GM12865 (cell line): ENCODE measurements at places on chromosomes 1 and 21.

DNA sequence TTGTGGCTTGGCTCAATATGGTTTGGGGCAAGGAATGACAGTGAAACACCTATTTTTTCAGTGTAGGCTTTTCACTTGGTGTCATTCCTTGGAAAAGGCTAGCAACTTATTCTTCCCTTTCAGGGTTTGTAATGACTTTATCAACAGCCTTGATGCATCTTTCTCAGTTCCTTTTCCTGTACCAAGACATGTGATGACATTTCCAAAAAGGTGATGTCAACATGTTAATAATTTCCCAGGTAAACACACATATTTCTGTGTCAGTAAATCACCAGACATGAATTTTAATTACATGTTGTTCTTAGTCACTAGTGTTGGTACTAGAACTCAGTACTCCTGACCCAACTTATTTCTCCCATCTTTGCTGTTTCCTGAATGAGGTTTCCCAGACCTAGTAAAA lies 37.8 kb upstream of the RRP15 start:
- DNase-seq: no peak

GRCh38 chr1:246117066-246117791 lies 389.9 kb downstream of the SMYD3 start:
- peak; percentile 64 for DNase-seq

- DNase-seq: no peak
Observed at GRCh38 chr21:45994086-45994661, 12.6 kb downstream of the COL6A1 start.

DNA sequence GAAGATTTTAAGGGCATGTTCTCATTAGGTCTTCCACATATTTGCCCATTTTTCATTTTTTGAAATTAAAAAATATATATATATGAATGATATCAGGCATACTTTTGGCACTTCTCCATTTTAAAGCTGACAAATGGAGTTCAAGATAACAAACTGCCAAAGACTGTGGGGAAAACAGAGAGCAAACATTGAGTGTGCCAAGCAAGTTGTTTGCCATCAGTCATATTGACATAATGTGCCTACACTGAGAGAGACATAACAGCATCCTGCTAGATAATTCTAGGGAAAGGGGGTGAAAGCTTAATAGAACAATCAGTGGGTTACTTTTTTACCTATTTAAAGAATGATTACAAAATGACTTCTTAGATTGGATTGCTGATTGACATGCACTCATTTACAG lies 529.4 kb upstream of the CXADR start:
- DNase-seq: no peak

GRCh38 chr1:43868741-43869067 lies 64.9 kb upstream of the ARTN start:
- DNase-seq: no peak

GRCh38 chr1:246309247-246309884 lies 197.7 kb downstream of the SMYD3 start:
- DNase-seq: no peak

DNA sequence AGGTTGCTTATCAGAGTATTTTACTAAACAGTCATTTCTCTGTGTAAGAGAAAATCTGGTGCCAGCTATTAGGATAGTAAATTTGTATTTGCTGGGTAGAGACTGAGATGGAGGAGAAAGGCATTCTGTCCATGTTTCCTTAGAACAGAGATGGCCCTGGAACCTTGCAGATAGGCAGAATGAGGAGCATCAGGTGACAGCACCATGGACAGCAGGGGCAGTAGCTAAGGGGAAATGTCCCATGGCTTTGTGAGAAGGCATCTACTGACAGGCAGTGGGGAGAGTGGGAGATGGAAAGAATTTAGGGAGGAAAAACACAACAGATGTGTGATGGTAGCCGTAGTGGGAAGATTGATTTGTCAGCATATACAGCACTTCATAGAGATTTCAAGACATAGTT lies 105.0 kb downstream of the PRRX1 start:
- no peak for DNase-seq

DNA sequence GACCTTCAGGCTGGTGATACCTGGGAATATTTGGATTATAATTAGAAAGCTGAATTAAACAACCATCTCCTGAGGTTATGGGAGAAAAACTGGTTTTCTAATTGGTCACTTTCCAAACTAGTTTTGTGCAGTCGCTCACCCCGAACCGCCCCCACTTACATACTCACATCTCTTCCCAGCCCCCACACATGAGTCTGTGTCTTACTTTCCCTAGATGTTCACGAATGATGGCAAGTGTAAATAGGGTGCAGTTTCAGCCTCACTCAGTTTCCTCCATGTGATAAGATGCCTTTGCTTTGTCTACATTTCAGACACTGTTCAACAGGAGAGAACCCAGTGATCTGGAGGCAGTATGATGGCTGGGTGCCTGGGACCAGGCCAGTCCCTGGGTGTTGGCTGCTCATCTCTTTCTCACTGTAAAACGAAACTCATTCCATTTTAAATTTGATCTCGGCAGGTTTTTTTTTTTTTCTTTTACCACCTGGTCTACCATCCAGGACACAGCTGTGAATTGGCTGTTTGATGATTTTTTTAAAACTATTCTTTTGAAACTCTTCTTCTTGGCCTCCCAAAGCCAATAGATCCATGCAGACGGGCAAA lies 164.3 kb upstream of the RAB4A start:
- no peak for DNase-seq

GRCh38 chr1:154849645-154850131 lies 20.4 kb downstream of the KCNN3 start:
- DNase-seq: peak; percentile 77

- no peak for DNase-seq
Observed at GRCh38 chr1:57447551-57447950, 23.7 kb upstream of the DAB1 start.

DNA sequence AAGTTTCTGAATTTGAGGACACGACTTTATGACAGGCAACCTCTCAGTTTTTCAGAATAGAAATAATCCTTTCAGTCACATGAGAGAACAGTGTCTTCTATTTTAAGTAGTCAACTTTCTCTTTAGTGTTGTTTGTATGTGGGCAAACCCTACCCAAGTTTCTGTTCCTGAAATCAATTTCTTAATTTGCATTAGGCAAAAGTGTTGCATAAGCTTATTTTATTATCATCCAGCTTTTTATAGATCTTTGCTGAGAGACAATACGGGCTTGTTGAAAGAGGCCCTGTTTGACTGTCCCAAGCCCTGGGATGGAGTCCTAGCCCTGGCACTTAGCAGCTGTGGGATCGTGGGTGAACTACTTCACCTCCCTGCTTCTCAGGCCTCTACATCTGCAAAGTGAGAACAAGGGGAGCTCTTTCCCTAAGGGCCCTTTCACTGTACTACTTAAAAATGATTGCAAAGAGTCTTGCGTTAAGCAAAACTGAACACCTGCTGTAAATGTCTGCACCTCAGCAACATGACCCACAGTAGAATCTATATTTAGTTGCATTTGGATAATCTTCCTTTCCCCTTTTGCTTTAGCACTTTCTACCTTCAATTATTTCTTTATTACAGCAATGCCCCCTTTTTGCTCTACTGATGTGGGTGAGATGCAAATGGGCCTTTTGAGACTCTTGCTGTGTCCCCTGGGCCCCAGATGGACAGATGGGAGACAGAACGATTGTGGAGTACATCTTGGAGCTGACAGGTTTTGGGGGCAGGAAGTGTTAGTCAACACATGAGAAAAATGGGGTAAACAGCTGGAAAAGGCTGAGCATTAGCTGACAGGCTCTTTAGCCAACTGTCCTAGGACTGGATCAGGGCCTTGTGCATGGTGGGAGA lies 41.0 kb upstream of the SCAF4 start:
- DNase-seq: peak; percentile 71

- DNase-seq: no peak
Observed at GRCh38 chr21:44628707-44629391, 2.0 kb downstream of the KRTAP10-9 start.

GRCh38 chr1:235601104-235601503 lies 48.5 kb downstream of the GNG4 start:
- no peak for DNase-seq

DNA sequence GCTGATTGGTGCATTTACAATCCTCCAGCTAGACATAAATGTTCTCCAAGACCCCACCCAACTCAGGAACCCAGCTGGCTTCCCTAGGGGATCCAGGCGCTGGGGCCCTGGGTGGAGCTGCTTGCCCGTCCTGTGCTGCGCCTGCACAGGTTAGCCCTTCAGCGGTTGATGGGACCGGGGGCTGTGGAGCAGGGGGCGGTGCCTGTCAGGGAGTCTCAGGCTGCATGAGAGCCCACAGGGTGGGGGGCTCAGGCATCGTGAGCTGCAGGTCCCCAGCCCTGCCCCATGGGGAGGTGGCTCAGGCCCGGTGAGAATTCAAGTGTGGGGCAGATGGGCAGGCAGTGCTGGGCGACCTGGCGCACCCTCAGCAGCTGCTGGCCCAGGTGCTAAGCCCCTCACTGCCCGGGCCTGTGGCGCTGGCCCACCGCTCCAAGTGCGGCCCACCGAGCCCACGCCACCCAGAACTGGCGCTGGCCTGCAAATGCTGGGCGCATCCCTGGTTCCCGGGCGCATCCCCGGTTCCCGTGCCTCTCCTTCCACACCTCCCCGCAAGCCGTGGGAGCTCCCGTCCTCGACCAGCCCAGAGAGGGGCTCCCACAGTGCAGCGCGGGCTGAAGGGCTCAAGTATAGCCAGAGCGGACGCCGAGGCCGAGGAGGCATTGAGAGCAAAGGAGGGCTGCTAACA lies 23.1 kb upstream of the CLCA4 start:
- DNase-seq: no peak

DNA sequence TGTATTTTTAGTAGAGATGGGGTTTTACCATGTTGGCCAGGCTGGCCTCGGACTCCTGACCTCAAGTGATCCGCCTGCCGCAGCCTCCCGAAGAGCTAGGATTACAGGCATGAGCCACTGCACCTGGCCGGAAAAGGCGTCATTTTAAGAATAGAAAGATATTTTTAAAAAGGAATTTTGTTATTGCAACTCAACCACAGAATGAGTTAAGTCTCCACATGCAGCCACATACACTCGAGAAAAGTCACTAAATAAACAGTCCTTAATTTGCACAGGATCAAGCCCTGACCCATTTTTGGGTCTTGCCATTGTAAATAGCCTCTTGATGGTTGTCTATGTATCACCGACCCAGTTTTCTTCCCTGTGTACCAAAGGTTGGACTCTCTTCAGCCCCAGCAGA lies 85.5 kb downstream of the FBXO2 start:
- no peak for DNase-seq

DNA sequence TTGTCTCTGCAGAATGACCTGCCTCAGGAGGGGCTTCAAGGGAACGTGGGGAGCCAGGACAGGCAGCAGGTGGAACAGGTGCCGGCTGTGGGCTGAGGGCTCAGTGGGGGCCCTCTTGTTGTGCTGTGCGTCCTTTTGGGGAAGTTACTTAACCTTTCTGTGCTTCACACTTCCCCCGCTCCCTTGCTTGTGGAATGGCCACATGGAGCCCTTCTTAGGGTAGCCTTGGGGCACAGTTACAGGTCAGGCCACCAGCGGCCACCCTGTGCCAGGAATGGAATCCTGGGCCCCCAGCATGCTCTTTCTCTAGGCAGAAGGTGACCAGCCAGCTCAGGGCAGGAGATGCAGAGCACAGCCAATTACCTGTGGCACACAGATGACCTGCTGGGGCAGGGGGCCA lies 2.6 kb downstream of the IKBKE start:
- no peak for DNase-seq

GRCh38 chr1:163650624-163651023 lies 328.9 kb downstream of the NUF2 start:
- DNase-seq: no peak

- no peak for DNase-seq
Observed at GRCh38 chr1:61424382-61424781, 300.6 kb downstream of the TM2D1 start.

- DNase-seq: peak; percentile 94
Observed at GRCh38 chr1:150560576-150561253, 11.5 kb downstream of the ADAMTSL4 start.

DNA sequence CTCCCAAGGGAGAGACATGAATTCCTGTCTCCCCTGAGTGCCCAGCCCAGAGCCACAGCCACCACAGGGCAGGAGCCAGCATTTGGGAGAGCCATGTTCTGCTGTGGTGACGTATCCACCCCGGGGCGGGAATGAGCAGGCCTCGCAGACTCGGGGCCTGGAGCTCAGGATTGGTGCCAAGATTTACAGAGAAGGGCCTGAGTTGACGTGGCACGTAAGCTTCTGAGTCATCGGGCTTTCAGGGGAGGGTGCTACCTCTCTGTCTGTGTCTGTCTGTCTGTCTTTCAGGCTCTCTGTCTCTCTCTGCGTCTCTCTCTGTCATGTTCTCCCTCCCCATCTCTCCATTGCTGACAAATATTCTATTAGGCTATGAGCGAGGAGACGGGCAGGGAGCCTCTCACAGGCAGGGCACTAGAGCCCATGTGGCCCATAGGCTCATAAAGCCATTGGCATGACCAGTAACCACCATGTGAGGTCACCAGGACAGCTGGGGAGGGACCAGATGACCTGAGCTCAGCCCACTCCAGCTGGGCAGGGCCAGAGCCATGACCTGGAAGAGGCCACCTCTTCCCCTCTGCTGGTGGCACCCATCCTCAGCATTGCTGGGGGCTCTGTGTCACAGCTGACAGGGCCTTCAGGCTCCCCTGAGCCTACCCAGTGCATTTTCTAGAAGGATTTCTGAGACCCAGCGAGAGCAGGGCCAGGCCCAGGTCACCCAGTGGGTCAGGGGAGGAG lies 300.0 kb upstream of the VAMP3 start:
- DNase-seq: peak; percentile 82

DNA sequence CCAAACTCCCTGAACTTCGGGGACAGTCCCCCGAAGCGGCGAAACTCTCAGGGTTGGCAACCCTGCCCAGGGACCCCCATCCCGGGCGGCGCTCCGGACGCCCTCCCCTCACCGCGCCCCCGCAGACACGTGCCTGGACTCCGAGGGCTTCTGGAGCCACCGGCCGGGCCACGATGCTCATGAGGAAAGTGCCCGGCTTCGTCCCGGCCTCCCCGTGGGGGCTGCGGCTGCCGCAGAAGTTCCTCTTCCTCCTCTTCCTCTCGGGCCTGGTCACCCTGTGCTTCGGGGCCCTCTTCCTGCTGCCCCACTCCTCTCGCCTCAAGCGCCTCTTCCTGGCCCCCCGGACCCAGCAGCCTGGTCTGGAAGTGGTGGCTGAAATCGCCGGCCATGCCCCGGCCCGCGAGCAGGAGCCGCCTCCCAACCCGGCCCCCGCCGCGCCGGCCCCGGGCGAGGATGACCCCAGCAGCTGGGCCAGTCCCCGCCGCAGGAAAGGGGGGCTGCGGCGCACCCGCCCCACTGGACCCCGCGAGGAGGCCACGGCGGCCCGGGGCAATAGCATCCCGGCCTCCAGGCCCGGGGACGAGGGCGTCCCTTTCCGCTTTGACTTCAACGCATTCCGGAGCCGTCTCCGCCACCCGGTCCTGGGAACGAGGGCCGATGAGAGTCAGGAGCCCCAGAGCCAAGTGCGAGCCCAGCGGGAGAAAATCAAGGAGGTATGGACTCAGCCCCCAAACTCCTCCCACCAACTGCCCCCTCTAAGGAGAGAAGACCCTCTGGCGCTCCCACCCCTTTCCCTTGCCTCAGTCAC lies 1.2 kb downstream of the MAN1C1 start:
- no peak for DNase-seq
